ENCODE measurements at places on chromosomes 7 and 10.

DNA sequence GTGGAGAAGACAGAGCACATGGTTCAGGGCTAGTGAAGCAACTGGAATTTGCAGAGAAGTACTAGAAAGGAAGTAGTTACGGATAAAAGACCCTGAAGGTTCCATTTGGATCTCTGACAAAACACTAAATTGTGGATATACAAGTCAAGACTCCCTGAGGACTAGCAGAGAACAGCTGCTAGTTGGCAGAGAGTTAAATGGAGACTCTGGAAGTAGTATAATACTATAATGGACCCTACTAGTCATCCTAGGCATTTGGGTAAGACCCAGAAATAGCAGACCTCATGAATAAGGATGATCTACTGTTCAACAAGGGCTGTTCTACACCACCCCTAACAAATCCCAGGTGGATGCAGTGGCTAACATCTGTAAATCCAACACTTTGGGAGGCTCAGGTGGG lies 19.1 kb downstream of the MCMBP start:
- DNase-seq: no peak

GRCh38 chr7:98365863-98366561 lies 34.9 kb downstream of the BAIAP2L1 start:
- peak; percentile 73 for DNase-seq

- DNase-seq: no peak
These were observed 2.5 kb downstream of the HMX2 start for GRCh38 chr10:123150271-123150985.

- DNase-seq: no peak
These were observed 2.1 kb upstream of the ADAM8 start for GRCh38 chr10:133278577-133279265.

DNA sequence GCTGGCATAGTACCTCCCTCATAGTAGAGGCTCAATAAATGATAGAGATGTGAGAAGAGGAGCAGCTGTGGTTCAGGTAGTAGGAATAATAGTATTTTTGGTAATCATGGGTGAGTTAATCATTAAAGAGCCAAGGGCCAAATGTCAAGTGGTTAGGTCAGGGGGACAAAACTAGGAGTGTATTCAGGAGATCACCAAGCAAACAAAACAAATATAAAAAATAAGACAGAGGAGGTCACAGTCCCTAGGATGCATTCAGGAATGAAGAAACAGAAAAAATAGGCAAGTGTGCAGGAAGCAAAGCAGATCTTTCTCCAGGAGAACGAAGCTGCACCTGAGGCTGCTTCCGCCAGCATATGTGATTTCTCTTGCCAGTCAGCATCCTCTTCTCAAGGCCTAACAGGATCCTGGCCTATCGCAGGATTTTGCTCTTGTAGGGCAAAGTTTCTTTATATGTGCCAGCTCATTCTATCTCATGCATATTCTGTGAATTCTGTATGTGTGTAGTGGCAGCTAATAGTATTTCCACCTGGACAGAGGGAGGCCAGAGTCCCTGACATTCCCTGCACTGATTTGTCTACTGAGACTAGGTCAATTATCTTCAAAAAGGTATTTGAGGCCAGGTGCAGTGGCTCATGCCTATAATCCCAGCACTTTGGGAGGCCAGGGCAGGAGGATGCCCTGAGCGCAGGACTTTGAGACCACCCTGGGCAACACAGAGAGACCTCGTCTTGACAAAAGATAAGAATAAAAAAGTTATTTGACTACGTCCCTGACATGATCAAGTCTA lies 82.7 kb downstream of the AKR1D1 start:
- no peak for DNase-seq

- DNase-seq: no peak
These were observed 50.1 kb upstream of the LMTK2 start for GRCh38 chr7:98056580-98056979.

GRCh38 chr10:126561921-126562680 lies 108.4 kb downstream of the C10orf90 start:
- DNase-seq: no peak

GRCh38 chr7:26370011-26370410 lies 78.3 kb downstream of the SNX10 start:
- DNase-seq: peak; percentile 31

- DNase-seq: no peak
These were observed 55.4 kb downstream of the GRID1 start for GRCh38 chr10:86311190-86311589.

DNA sequence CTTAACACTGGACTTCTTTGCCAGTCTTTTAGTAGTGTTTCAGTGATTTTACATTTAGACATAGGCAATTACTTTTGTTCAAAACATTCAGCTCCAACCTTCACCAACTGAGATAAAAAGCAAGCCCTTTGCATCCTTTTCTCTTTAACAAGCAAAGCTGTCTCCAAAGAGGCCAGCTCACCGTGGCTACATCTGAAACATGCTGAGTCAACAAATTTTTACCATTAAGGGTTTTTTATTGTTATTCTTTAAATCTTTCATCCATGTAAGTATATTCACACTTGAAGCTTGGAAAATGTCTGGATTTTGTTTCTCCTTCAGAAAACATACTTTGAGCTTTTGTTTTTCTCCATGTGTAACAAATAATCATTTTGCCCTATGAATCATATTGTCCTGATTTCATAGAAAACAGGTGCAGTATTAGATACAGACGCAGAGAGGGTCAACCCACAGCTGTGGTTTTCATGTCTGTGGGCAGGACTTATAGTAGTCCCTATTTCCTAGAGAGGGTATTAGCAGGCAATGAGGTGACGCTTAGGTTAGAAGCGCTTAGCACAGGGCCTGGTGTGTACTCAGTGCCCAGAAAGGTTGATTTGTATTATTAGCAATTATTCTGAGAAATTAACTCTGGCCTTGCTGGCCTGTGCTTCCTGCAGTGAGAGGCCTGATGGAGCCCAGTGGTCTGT lies 99.5 kb downstream of the MKI67 start:
- DNase-seq: no peak

GRCh38 chr7:99944497-99945070 lies 15.2 kb upstream of the GJC3 start:
- DNase-seq: no peak

GRCh38 chr7:106129291-106129690 lies 17.2 kb upstream of the SYPL1 start:
- DNase-seq: no peak

- no peak for DNase-seq
These were observed 63.1 kb downstream of the TMEM209 start for GRCh38 chr7:130141884-130142653.

DNA sequence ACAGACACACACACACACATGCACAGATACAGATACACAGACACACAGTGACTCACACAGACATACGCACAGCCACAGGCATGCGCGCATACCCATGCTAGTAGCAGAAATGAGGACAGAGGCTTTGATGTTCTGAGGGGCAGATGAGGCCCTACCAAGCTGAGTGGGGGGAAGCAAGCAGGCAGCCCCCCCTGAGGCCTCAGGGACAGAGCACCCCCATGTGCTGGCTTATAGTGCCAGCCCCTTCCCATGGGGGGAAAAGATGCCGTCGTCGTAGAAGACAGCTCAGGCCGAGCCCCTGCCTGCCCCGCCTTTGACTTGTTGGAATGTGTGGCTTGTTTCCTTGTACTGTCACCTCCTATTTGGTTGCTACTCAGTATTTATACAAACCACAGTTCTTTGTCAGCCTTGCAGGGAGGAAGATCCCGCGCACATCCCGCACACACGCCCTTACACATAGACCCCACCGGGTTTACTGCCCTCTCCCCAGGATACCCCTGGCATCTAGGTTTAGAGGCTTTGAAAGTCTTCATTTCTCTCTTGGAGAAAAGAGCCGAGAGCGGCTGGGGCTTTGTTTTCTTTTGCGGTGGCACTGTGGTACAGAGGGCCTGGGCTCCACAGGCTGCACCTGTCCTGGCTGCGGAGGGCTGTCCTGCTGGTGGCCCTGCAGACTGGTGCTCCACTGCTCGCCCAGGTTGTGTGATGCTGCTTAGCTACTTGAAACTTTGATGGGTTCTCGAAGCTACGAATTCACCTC lies 112.5 kb downstream of the DOCK1 start:
- DNase-seq: no peak

- DNase-seq: no peak
These were observed 32.3 kb downstream of the PPP2R2D start for GRCh38 chr10:131933016-131933695.

- DNase-seq: no peak
These were observed 54.3 kb upstream of the PPP2R2D start for GRCh38 chr10:131846240-131847101.

DNA sequence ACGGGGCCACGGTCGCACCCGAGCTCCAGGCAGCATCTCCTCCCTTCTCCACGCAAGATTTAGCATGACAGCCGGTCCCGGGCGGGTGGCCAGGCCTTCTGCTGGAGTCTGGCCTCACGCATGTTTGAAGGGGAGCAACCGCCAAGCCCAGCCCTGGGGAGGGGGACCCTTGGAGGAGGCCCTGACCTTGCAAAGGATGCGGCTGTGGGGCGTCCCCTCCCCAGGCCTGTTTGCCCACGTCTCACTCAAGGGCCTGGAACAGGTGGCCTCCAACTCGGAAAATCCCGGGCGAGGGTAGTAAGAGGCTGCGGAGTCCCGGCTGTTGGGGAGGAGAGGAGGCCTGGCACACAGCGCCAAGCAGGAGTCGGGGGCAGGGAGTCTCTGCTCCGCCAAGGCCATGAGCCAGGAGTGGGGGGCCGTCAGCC lies 50.6 kb upstream of the DPYSL4 start:
- no peak for DNase-seq

DNA sequence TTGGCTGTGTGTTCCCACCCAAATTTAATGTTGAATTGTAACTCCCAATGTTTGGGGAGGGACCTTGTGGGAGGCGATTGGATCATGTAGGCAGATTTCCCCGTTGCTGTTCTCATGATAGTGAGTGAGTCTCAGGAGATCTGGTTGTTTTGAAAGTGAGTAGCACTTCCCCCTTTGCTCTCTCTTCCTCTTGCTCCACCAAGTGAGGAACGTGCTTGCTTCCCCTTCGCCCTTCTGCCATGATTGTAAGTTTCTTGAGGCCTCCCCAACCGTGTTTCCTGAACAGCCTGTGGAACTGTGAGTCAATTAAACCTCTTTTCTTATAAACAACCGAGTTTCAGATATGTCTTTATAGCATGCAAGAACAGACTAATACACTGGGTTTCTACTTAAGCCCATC lies 176.3 kb downstream of the CDK14 start:
- no peak for DNase-seq

GRCh38 chr7:16891338-16891737 lies 9.6 kb upstream of the AGR3 start:
- DNase-seq: peak; percentile 43

DNA sequence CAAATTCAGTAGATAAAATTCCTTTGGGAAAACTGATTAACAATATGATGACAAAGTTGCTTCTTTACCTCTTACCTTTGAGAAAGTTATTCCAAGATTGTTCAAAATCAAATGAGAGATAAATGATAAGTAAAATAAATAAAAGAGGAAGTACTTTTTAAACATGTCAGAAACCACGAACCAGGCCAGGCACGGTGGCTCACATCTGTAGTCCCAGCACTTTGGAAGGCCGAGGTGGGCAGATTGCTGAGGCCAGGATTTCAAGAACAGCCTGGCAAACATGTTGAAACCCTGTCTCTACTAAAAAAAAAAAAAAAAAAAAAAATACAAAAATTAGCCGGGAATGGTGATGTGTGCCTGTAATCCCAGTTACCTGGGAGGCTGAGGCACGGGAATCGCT lies 296.6 kb downstream of the HGF start:
- DNase-seq: no peak

GRCh38 chr7:96041171-96041570 lies 268.8 kb downstream of the DYNC1I1 start:
- no peak for DNase-seq

All from lung microvascular endothelial cell (primary cell).